Activated CD8-positive, alpha-beta memory T cell treated with anti-CD3 and anti-CD28 coated beads, Interleukin-2, amount 50 U/mL, for 4 hours (primary cell): ENCODE measurements at places on chromosomes 7 and 10.

GRCh38 chr10:31769564-31769963 lies 159.1 kb downstream of the ARHGAP12 start:
- no peak for DNase-seq

- DNase-seq = no peak
Observed at GRCh38 chr7:1620835-1621234, 49.2 kb upstream of the ELFN1 start.

- DNase-seq = no peak
Observed at GRCh38 chr10:128865436-128866195, 601.4 kb upstream of the MGMT start.

DNA sequence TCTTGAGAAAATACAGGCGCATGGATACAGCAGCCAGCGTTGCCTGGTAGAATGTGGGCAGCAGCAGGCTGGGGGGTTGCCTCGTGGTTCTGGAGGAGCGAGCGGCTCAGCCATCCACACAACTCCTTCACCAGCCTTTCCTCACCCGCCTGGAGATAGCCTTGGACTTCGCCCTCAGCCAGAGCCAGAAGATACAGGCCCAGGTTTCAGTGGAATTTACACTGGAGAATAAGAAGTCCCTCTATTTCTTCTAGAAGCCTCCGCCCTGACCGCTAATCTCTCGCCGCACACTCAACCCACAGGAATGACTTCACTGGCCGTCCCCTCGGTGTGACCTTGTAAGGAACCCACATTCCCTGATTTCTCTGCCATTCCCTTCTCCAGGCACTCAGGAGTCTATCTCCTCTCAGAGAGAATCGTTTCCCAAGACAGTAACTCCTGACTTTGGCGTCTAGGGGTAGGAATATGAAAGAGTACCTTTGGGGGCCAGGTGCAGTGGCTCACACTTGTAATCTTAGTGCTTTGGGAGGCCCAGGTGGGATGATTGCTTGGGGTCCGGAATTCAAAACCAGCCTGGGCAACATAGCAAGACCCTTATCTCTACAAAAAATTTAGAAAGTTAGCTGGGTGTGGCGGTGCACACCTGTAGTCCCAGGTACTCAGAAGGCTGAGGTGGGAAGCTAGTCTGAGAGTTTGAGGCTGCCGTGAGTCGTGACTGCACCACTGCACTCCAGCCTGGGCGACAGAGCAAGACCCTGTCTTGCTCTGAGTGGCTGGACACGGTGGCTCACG lies 52.0 kb upstream of the ECHDC3 start:
- no peak for DNase-seq

DNA sequence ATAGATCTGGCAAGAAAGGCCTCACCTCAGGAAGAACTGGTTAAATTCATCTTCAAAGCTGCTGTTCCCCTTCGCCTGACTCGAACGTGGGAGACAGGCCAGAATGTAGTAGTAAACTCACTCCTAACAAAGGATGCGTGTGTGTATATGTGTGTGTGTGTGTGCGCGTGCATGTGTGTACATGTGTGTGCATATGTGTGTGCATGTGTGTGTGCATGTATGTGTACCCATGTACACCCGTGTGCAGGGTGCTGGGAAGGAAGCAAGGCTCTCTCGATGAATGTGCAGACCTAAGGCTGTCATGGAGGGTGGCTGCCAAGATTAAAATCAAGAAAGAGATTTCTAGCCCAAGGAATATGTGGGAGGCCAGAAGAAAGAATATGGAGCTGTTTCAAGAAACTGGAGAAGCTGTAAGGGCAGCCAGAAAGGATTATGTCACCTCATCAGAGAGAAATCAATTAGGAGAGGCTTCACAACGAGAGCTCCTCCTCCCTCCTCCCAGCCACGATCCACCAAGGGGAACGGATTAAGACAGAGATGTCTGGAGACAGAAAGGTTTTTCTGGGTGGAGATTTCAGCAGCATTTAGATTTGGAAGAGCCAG lies 34.0 kb upstream of the LBX1 start:
- no peak for DNase-seq

DNA sequence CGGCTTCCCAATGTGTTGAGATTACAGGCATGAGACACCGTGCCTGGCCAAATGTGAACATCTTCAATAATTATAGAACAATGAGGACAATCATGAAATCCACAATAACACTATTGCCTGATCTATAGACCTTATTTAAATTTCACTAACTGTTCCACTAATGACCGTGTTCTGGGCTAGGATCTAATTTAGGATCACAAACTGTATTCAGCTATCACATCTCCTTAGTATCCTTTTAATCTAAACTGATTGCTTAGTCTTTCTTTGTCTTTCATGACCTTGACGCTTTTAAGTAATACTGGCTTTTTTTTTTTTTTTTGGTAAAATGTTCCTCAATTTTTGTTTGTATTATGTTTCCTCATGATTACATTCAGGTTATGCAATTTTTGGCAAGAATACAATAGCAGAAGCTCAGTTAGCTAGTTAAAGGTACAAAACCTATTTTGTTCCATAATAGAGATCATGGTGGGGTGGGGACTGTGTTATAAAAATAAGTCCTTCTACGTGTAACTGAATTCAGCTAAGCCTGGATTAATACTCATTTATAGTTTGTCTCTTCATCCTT lies 158.4 kb downstream of the AOAH start:
- no peak for DNase-seq

DNA sequence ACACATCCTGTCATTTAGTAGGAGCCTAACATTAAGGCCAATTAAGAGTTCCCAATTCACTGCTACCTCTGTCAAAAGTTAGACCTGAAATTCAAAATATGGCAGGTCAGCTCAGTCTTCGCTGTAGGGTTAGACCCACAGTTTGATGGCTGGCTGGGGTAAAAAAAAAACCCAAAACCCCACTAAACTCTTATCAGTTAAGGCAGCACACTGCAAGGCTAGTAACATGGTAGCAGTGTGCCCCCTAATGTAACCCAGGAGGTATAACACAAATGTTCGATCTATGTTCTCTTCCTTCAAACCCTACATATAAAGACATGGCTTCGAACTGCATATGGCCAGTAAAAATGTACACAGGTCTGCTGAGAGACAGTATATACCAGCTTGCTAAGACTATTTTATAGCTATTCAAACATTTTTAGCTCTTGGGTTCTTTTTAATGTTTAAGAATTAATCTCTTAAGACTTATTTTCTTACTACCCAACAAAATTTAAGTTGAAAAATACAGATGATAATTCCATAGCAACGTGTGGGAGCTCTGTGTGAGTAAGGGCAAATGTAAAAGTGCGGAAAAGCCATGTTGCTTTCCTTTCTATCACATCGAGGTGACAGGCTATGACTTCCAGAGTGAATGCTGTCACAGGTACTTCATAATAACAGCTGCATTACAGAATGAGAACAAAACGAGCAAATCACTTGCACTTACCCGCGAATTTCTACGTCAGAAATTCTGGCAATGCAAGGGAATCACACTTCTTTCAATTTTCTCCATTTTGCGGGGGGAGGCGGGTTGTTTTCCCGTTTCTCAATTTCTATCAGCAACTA lies 168.4 kb upstream of the IMMP2L start:
- DNase-seq = no peak

- DNase-seq = no peak
Observed at GRCh38 chr7:36736899-36737211, 12.6 kb upstream of the AOAH start.

- no peak for DNase-seq
Observed at GRCh38 chr7:76280408-76280807, 22.1 kb upstream of the HSPB1 start.

DNA sequence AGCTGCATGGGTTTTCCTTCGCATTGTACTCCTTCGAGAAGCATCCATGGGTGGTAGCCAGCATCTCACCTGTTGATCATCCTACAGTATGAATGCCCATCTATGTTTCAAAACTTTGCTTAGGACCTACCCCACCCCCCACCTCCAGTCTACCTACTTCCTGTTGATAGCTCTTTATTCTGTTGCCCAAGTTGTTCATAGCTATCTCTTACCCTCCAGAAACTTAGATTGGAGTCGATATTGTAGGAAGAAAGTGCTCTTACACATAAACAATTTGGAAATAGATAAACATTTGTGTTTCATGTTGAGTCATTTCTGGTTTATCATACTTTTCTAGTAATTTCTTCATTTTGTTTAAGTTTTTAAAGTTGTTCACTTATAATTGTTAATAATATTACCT lies 90.1 kb downstream of the FAS start:
- DNase-seq = no peak

GRCh38 chr10:130747946-130748345 lies 563.6 kb downstream of the TCERG1L start:
- no peak for DNase-seq

- DNase-seq = no peak
Observed at GRCh38 chr7:29019896-29020295, 61.8 kb upstream of the TRIL start.

DNA sequence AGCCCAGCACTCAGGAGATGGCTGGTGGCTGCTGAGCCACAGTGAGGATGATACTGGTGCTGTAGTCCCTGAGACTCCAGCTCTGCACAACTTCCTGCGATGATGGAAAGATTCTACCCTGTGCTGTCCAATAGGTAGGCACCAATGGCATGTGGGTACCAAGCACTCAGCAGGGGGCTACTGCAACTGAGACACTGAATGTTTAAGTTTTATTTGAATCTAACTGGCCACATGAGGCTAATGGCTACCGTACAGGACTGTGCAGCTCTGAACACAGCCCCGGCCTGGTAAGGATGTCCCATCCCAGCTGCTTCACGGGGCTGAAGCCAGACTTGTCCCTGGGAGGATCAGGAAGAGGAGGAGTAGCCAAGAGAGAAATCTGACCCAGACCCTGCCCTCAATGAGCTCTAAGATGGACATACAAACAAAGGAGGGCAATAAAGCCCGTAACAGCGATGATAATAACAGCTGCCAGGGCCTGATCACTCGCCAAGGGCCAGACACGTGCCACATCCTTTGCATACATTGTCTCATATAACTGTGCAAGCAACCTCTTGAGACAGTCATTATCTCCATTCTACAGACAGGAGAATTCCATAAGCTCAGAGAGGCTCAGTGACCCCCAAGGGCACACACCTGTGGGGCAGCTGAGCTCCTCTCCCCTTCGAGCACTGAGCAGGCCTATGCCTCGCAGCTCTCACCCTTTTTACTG lies 3.8 kb downstream of the GPRIN2 start:
- DNase-seq = peak; percentile 9

- no peak for DNase-seq
Observed at GRCh38 chr10:30170814-30171213, 111.4 kb upstream of the JCAD start.
